Left kidney (tissue), 8 donors: ENCODE measurements at places on chromosomes 7 and 10. TPM values are rescaled to one million over a fixed set of nuclear protein-coding genes. Genes with fewer than 3 reads are reported as not detected.

DNA sequence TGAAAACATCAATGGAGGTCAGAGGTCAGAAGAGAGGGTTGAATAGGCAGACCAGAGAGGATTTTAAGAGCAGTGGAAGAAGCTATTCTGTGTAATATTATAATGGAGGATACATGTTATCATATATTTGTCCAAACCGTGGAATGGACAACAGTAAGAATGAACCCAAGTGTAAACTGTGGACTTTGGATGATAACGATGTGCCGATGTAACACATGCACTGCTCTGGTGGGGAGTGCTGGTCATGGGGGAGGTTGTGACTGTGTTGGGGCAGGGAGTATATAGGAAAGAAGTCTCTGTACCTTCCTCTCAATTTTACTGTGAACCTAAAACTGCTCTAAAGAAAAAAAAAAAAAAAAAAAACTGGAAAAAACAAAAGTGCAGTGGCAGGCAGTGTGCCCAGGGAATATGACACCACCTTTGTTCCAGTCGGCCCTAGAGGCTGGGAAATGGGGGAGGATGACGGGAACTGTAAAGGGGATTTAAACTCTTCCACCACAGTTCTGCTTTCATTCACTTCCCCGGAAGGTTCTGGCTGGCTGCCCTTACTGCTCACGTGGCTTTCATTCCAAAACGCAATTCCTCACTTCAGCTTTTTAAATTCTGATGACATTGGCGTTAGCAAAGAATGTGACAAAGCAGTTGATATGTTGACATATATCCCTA is 113.7 kb upstream of the ANKRD1 start:
- DNase-seq: peak; percentile 65

DNA sequence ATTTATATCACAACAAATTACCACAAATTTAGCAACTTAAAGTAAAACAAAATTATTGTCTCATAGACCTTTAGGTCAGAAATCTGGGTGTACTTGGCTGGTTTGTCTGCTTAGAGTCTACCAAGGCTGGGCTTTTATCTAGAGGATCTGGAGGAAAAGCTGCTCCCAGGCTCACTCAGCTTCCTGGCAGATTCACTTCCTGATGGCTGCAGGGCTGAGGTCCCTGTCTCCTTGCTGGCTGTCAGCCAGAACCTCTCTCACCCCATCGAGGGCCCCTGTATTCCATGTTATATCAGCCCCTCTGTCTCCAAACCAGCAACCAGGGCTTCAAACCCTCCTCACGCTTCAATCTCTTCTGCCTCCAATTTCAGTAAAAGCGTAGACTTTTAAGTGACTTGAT is 734.9 kb downstream of the NRG3 start:
- DNase-seq: no peak

DNA sequence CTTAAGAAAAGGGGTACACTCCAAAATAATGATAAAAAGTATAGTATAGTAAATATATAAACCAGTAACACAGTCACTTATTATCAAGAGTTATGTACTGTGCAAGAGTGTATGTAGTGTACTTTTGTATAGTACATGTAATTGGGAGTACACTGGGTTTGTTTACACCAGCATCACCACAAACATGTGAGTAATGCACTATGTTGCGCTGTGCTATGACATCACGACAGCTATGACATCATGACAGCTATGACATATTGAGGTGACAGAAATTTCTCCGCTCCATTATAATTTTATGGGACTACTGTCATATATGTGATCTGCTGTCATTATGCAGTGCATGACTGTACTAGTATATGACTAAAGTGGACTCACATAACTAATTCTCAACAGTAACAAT is 84.6 kb downstream of the KMT2C start:
- no peak for DNase-seq

Gene ASB15
- 2.5 TPM for polyA plus RNA-seq

DNA sequence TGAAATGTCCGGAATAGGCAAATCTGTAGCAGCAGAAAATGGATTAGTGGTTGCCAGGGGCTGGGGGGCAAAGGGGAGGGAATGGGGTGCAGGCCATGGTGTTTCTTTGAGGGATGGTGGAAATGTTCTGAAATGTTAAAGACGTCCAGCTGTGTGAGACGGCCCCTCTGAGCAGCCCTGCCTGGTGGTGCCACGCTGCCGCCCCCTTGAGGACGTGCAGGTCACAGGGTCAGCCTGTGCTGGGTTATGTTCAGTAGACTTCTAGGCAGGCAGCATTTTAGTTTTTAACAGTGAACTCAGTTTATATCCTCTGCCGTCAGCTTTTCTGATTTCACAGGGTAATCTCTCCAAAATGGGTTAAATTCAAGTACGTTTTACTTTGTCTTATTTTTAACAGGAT is 9.4 kb downstream of the NUB1 start:
- DNase-seq: no peak

DNA sequence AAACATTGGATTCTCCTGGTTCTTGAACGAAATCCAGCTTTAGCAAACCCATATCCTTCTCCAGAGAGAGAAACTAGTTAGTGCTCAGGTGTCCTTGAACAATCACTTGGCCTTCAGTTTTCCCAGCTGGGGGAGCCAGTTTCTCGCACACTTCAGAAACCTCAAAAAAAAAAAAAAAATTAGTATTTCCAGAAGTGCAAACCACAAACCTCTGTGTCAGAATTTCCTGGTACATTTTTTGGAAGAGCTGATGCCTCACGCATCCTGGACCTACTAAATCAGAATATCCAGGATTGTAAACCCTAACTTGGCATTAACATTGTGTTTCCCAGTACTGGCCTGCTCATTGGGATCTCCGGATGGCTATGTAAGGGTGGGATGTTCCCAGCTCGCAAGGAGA is 143.4 kb upstream of the EGR2 start:
- no peak for DNase-seq

Gene FAM25G
- polyA plus RNA-seq: 0.57 TPM

Gene MAGI2
- 37.2 TPM for polyA plus RNA-seq

Gene TAS2R3
- 1.2 TPM for polyA plus RNA-seq

DNA sequence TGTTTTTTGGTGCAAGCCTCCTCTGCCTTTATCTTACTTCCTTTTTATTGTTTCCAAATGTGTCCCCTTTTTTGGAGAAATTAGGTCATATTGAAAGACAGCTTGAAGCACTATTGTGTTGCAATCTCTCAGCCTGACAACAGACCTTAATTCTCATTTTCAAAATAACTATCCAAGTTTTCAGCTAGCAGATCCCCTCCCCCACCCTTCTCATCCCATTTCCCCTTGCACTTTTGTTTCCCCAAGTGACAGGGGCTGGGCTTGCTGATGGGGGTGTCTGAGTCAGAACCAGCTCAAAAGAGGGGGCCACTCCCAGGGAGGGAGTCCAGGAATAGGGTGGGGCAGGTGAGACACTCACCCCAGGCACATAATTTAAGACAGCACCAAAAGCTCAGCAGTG is 75.3 kb downstream of the MKI67 start:
- DNase-seq: no peak

Gene IL2RA
- polyA plus RNA-seq: 0.05 TPM

DNA sequence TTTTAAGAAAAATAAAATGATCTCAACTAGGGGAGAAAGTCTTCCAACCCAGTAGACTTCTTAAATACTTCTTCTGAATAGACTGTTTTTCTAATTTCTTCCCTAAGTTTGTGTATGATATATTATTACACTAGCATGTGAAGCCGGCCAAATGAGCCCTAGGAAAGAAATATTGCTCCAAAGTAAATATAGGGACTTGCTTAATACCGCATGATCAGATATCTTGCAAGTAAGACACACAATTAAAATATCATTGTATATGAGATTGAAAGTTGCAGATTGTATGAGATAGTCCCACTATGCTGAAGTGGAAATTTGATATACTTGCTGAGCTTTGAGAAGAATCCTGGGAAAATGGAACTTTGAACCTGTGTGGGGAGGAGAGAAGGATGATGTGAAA is 225.7 kb downstream of the BAMBI start:
- DNase-seq: no peak

GRCh38 chr7:130432886-130433285 is 7.9 kb downstream of the CEP41 start:
- DNase-seq: no peak

Gene CD36
- 32.9 TPM for polyA plus RNA-seq

Gene SNX13
- polyA plus RNA-seq: 50.2 TPM

GRCh38 chr7:2251841-2252771 is 10.1 kb downstream of the NUDT1 start:
- no peak for DNase-seq

GRCh38 chr10:75755528-75755927 is 324.1 kb downstream of the LRMDA start:
- no peak for DNase-seq

DNA sequence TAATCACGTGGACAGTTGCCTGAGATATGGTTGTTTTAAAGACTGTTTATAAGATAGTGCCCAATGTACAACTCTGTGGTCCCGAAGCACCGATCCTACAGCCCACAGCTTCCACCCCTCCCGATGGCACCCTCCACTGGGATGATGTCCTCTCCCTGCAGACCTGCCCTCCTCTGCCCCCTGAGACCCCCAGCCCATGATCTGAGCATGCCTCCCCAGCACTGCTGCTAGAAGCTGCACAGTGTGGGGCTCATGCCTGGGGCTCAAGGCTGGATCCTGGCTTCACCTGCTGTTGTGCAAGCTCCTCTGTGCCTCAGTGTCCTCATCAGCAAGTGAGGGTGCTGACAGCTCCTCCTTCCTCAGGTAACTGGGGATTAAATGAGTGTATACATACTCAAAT is 254.7 kb upstream of the MKI67 start:
- no peak for DNase-seq

DNA sequence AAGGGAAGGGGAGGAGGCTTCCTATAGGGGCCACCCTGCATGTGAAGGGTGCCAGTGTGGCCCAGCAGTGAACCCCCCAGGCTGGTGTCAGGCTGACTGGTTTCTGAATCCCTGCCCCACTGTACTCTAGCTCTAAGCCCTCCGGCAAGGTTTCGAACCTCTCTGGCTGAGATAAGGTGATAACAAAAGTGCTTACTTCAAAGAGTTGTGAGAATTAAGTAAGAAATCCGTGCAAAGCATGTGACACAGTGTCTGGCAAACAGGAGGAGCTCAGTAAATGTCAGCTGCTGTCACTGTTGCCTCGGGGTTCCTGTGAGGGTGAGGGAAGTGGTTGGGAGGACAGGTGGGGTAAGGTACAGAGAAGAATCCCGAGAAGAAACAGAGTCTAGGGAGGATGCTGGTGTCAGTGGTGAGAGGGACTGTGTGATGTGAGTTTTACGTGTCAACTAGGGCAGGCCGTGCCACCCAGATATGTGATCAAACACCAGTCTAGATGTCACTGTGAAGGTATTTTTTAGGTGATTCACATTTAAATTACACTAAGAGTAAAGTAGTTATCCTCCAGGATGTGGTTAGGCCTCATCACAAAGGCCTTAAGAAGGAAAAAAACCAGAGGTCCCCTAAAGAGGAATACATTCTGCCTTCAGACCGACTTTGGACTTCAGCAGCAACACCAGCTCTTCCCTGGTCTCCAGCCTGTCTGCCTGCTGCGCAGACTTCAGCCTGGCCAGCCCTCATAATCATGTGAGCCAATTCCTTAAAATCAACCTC is 64.4 kb downstream of the BPGM start:
- no peak for DNase-seq

Gene MACROH2A2
- polyA plus RNA-seq: 75.9 TPM

DNA sequence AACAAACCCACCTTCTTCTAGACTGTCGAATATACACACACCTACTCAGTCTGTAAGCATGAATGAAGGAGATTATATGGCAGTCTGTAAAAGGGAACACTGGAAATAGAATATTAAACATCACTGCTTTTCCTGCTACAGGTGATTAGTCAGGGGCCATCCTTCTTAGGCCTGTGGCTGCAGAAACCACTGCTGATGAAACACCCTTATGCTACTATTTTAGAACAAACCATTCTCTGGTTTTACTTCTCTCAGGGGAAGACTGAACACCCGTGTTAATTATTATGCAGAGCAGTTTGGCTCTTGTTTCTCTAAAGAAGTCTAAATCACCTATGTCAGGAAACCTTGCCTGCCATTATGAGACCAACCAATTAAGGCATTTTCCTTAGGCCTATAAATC is 351.1 kb upstream of the KLF6 start:
- DNase-seq: no peak

DNA sequence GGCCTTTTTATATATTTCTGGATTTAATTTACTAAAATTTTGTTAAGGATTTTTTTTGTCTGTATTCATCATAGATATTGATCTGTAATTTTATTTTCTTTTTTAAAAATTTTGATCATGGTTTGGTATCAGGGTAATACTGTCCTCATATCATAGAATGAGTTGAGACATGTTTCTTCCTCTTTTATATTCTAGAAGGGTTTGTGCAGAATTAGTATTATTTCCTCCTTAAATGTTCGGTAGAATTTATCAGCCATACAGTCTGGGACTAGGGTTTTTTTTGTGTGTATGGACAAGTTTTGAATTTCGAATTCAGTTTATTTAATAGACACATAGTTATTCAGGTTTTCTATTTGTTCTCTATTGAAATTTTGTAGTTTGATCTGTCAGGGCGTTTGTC is 54.0 kb downstream of the SHOC2 start:
- DNase-seq: no peak

GRCh38 chr7:45665172-45665571 is 91.0 kb downstream of the ADCY1 start:
- DNase-seq: no peak

GRCh38 chr7:76220185-76221057 is 18.7 kb downstream of the SRRM3 start:
- DNase-seq: no peak

Gene UTF1
- polyA plus RNA-seq: not detected

DNA sequence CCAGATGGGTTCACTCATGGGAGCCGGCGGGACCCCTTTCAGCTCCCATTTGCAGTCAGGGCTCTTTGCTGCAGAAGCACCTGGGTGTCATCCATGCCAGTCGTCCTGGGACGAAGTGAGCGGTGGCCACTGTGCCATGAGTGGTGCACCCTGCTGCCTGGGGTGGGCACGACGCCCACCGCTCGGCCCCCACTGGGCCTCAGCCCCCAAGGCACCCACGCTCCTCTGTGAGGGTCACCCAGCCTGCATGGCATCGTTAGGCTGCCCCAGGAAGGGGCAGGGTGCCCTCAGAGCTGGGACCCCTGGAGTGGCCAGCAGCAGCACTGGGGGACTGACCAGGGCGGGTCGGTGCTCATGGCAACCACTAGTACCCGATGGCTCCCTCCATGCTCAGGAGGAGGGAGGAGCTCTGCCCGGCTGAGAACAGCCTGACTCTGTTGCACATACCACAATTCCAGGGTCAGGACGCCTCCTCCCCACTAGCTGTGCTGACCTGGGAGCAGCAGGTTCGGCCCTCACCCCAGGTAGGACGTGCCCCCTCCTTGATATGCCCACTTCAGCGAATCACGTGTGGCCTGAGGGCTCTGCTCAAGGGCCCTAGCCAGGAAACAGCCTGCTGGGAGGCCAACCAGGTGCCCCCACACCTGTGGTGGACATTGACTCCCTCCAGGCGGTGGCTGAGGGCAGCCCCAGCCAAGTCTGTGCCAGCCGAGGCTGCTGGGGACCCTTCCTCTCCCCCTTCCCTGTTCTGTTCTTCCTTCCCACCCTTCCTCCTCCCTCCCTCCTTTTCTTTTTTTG is 28.5 kb upstream of the CFAP46 start:
- no peak for DNase-seq

Gene PAPOLB
- polyA plus RNA-seq: 0.18 TPM

- no peak for DNase-seq
Observed at GRCh38 chr7:137965942-137966640, 35.8 kb downstream of the CREB3L2 start.

- DNase-seq: peak; percentile 50
Observed at GRCh38 chr7:46713868-46714596, 793.0 kb upstream of the IGFBP3 start.

- no peak for DNase-seq
Observed at GRCh38 chr7:69700331-69700730, 102.1 kb downstream of the AUTS2 start.
